SHP77 (cell line): ENCODE measurements at places on chromosomes 11 and 22.

DNA sequence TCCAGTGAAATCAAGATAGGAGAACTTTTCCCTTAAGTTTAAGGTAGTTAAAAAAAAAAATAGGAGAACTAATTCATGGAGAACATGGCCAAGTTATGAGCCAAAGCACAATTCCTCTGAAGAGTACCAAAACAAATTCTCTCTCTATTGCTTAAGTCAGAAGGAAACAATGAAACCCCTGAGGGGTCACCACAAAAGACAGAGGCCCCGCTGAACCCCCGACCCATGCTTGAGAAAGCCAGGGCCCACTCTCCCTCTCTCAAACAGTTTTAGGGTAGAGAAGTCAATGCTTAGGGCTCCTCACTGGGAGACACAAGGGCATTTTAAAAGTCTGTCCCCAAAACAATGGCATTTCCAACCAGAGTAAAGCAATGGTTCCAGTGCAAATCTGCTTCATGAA, 26.9 kb downstream of the PPP2R1B start:
- no peak for DNase-seq

DNA sequence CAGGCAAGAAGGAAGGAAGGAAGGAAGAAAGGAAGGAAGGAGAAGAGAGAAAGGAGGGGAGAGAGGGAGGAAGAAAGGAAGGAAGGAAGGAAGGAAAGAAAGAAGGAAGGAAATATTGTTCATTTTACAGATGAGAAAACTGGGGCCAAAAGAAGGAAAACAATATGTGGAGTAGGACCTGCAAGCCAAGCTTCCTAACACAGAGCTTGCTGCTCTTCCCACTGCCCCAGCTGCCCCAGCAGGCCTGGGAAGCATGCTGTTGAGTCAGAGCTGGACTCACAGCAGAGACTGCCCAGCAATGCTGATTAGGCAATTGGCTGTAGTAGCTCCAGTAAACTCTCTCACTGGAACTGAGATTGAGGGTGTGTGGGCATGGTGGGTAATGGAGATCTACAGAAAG, 42.6 kb upstream of the SMCO4 start:
- DNase-seq = peak; percentile 68

- no peak for DNase-seq
Observed at GRCh38 chr11:30595934-30596333, 9.8 kb upstream of the MPPED2 start.

GRCh38 chr22:39350757-39351688, 1.2 kb downstream of the SYNGR1 start:
- no peak for DNase-seq

GRCh38 chr11:57131080-57131790, 50.5 kb upstream of the LRRC55 start:
- DNase-seq = no peak

- DNase-seq = no peak
Observed at GRCh38 chr11:7637447-7638157, 35.7 kb downstream of the CYB5R2 start.

- no peak for DNase-seq
Observed at GRCh38 chr22:32808038-32808445, 6.5 kb downstream of the TIMP3 start.

GRCh38 chr11:9741260-9741659, 77.4 kb downstream of the SWAP70 start:
- no peak for DNase-seq

DNA sequence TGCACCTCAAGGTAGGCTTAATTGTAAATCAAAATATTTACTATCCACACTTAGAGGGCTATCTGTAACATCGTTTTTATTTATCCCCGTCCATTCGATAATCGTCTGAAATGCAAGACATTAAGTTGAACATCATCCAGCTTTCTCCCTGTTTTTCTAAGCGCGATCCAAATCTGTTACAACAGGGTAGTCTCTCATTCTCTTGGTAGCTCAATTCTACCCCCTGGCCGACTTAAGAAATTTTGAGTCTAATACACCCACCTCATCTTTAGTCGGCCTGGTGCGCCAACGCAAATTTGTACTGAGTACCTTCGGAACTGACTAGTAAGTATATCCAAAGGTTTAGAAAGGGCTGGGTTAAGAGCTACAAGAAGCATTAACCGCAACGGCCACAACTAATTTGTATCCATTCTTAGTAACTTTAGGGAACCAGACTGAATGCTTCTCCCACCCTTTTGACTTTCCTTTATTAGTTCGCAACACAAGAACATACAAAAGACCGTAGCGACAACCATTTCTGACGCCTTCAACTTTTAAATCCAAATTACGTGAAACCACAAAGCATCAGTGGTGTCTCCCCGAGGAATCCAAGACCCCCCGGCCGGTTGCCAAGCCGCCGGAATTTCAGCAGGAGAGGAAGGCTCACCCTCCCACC, 1.0 kb upstream of the ZNF143 start:
- no peak for DNase-seq

GRCh38 chr22:50008151-50009040, 4.2 kb downstream of the IL17REL start:
- DNase-seq = peak; percentile 50

GRCh38 chr11:97948793-97949192, 1072.0 kb upstream of the CNTN5 start:
- DNase-seq = no peak

- no peak for DNase-seq
Observed at GRCh38 chr22:36817525-36817848, 652 bp upstream of the PVALB start.

DNA sequence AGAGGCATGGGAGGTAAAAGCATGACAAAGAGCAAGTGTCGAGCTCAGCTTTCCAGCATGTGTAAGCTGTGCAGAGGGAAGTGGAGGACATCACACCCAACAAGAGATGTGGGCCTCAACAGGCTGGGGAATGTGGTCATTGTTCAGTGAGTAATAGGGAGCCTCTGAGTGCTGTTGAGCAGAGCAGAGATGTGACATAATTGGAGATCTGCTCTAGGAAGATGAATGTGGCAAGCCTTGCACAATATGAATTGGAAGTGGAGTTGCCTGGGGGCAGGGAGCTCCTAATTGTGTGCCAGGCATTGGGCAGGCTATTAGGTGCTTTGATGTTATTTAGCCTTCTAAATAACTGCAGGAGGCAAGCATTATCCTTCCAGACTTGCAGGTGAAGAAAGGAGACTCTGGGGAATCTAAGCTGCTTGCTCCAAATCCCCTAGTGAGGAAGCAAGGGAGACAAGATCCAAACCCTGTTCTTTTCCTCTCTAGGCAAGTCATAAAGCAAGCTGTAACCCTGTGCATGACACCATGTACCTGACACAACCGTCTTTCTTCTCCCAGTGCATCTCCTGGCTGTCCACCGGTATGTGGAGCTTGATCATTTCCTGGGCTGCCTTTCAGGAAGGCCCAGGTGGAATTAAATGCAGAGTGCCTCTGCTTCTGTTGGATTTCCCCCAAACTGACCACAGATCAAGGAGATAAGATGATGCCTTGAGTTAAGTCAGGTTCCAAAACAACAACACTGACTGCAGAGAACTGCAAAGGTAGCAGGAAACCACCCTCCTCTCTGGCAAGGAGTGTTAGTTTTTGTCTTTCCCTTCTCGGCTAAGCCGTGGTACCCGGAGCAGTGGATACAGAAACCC, 221.4 kb downstream of the TENM4 start:
- no peak for DNase-seq

- no peak for DNase-seq
Observed at GRCh38 chr11:61904539-61905048, 12.8 kb downstream of the RAB3IL1 start.

DNA sequence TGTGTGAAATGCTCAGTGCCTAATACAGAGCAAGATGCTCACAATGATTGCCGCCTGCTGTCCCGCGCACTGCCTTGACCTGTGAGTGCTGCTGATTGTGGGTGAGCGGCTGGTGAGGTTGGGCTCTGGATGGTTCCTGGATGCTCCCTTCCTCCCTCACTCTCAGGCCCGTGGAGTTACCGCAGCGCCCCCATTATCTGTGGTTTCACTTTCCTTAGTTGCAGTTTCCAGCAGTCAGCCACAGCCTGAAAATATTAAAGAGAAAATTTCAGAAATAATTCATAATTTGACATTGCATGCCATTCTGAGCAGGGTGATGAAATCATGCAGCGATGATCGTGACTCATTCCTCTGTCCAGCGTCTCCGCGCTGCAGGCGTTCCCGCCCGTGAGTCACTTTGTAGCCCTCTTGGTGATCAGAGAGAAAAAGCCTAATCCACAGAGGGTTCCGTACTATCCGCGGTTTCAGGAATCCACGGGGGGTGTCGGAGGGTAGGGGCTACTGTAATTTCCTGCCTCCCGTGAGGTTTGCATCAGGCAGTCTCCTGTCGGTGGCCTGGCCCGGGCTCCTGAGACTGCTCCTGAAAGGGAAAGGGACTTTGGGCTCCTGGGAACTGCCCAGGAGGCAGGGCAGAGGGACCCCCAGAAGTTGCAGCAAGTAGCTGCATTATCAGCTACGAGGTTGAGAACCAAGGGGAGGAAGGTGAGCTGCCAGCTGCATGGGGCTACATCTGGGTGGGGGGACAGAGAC, 10.6 kb downstream of the RPL3 start:
- DNase-seq = no peak

- no peak for DNase-seq
Observed at GRCh38 chr11:123168241-123168640, 26.8 kb downstream of the CLMP start.
